ENCODE measurements at places on chromosomes 5 and 9.

DNA sequence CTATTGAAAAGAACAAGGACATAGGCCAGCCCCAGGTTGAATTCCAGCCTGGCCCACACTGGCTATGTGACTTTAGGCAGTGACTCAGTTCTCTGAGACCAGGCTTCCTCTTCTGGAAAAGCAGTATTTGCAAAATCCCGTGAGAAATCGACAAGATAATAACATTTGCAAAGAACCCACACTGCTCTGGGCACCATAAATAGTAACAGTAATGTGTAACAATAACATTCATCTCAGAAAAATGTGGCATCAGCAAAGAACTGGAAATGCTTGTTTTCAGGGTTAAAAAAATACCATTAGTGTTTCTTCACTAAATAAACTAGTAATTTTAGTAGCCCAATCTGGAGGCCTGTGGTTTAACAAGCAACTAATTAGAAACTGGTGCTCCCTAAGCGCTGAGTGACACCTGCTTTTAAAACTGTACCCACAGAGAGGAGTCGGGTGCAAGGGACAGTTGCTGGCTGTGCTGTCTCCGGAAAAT, 148.4 kb downstream of the TTLL11 start:
- DNase-seq = no peak

- DNase-seq = no peak
Observed at GRCh38 chr5:175868996-175869638, 2.3 kb upstream of the CPLX2 start.

DNA sequence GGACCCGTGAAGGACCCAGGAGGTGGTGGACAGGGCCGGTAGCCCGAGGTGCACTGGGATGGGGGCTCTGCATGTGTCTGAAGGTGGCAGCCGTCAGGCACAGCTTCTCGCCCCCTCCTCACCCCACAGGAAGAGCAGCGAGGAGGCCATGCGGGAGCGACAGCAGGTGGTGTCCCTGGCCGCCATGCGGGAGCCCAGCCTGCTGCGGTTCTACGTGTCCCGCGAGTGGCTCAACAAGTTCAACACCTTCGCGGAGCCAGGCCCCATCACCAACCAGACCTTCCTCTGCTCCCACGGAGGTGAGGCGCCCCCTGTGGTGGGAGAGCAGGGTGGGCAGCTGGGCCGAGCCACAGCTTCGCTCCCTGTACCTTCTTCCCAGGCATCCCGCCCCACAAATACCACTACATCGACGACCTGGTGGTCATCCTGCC, 39.9 kb downstream of the USP20 start:
- DNase-seq = no peak

DNA sequence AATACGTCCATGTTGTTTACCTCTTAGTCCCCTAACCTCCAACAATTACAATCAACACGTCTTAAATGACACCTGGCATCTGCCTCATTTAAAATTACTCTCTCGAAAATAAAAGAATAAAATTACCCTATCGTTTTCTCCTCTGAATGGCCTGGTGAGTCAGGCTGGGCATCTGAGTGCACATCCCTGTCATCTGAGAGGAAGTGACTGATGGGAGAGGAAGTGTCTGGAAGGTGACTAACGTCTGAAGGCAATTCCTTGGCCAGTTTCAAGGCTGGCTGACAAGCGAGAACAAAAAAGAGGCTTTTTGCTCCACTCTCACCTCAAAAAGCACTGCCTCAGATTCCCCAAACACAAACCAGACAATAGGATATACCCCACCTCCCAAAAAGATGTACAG, 57.7 kb downstream of the MAPKAP1 start:
- no peak for DNase-seq

DNA sequence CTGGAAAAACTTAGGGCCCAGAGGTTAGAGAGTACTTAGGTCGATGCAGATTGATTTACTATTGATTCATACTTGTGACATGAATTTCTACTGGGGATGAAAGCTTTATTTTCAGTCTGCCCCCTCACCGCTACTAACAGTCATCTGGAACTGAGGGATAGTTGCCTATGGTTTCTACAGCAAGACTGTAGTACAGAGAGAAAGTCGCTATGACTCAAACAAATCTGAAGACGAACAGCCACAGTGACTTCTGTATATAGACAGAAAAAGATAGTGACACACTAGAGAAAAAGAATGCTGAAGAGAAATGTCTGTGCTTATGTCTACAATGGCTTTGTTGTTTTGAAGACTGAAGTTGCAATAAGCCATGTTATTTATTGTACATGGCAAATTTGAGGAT, 17.3 kb downstream of the OR13D1 start:
- no peak for DNase-seq

DNA sequence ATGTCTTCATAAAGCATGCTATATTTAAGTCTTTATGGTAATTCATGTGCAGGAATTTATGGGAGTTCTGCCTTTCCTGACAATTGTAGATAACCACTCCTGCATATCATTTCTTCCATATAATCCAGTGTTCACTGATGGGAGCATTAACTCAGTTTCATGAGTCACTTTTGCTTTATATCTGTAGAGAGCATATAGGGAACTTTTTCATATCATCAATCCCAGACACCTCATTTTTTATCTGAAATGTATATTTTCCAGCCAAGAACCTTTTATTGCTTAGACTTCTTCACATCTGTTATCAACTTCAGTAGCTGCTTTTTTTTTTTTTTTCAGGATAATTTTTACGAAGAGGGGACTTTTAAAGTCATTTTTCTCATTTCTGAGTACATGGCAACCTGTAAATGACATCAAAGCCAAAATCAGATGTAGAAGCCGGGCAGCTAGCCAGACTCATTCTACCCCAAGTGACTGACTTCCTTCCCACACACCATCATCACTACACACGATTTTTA, 41.1 kb downstream of the NFX1 start:
- no peak for DNase-seq

GRCh38 chr5:137688210-137688840, 47.6 kb downstream of the KLHL3 start:
- DNase-seq = no peak
